ENCODE measurements at places on chromosomes 5 and 9.

DNA sequence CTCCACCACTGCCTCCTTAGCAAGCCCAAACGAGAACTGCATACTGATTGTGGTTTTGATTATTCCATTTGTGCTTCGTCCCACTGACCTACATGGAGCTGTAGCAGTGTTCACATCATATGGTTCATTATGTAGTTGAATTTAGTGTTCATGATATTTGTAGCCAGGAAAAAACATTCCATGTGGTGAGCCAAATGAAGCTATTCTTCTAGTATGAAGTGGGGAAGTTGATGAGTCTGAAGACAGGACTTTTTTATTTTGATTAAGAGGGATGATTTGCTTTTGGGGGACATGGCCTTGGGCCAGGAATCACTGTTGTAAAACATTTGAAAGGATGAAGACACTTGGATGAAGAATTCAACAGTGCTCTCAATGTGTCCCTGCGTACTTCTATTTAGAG lies 192.9 kb upstream of the SLC27A6 start:
- no peak for DNase-seq

- DNase-seq = no peak
Observed at GRCh38 chr5:92640340-92640739, 940.7 kb downstream of the NR2F1-AS1 start.

- no peak for DNase-seq
Observed at GRCh38 chr5:116528519-116529234, 45.9 kb downstream of the SEMA6A start.

DNA sequence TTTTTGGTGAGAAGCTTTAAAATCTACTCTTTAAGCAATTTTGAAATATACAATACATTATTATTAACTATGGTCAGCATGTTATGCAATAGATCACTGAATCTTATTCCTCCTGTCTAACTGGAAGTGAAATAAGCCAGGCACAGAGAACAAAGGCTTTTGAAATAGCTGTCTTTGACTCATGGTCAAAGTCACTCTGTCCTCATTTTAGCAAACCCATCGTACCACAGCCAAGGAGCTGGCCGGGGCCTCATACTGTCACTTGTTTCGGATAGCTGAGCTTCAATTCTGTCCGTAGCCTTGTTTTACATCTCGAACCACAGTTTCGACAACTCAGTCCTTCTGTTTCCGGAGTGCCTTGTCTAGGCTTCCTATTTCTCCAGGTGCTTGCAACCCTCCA lies 19.2 kb downstream of the ADCY2 start:
- no peak for DNase-seq

GRCh38 chr9:79080536-79080935 lies 491.2 kb upstream of the TLE4 start:
- no peak for DNase-seq

GRCh38 chr5:177458912-177459350 lies 12.3 kb downstream of the PRR7 start:
- DNase-seq = no peak

DNA sequence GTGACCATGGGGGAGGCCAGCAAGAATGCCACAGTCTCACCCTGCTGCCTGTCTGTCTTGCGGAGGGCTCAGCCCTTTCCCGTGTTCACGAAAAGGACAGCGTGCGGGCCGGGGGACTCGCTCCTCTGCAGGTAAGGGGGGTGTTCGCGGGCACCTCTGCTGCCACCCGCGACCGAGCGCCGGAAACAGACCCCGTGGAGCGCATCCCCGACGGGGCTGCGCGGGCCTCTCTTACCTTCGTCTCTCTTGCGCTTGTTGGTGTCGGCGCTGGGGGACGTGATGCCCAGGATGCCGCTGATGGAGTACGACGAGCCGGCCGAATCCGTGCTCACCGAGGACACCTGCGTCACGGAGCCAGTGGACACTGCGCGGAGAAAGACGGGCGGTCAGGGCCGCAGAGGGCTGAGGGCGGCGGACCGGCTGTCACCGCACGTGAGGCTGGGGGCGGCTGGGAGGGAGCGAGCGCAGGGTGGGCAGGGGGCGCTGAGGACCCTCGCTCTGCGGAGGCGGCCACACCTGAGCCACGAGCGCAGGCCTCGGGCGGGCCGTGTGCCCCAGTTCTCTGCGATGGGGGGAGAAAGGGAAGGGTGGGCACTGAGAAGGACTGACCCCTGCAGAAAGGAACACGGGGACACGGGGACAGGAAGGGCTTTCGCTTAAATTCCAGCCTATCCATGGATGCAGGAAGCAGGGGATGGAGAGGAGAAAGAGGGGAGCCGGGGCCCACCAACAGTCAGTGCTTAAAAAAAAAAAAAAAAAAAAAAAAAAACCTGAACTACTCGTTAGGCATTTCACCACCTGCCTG lies 31.5 kb downstream of the PAX5 start:
- no peak for DNase-seq

- DNase-seq = no peak
Observed at GRCh38 chr9:4662989-4663792, 1.1 kb downstream of the PLPP6 start.

DNA sequence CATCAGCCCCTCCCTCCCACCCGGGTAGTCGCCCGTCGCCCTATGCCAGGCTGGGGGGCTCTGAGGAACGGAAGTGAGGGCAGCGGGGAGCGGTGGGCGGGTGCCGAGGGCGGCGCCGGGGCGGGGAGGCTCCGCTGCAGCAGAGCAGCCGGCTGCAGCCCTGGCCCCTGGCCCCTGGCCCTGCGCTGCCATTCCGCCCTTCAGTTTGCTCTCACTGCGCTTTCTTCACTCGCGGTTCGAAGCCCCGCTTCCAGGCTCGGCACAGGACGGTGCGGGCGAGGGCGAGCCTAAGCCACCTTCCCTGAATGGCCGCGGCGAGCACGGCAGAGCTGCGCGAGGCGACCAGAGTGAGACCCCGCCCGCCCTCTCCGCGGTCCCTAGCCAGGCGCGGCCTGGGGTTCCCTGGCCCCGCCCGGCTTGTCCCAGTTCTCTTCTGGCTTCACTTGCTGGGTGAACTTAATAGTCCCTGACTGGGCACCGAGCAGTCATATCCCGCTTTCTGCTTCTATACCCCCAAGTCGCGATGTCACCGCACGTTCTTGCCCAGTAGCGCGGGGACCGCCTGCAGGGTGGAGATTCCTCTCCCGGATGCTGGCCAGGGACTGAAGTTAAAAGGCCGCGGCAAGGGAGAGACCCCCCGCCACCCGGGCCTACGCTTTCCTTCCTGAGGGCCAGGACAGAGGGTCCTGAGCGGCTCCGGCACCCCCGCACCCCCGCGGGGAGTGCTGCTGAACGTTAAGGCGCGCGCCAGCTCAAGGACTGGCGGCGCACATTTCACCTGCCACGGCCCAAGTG lies 623 bp upstream of the TRIM36 start:
- DNase-seq = no peak

- no peak for DNase-seq
Observed at GRCh38 chr9:123590499-123590898, 234.5 kb downstream of the CRB2 start.

- no peak for DNase-seq
Observed at GRCh38 chr9:137682428-137683105, 63.8 kb downstream of the EHMT1 start.

GRCh38 chr9:134431095-134431494 lies 104.8 kb downstream of the RXRA start:
- DNase-seq = no peak

- DNase-seq = no peak
Observed at GRCh38 chr5:92554447-92555085, 1026.5 kb downstream of the NR2F1-AS1 start.

GRCh38 chr9:36461323-36461722 lies 61.3 kb upstream of the RNF38 start:
- DNase-seq = no peak

GRCh38 chr9:83956436-83957247 lies 23.4 kb downstream of the HNRNPK start:
- no peak for DNase-seq

DNA sequence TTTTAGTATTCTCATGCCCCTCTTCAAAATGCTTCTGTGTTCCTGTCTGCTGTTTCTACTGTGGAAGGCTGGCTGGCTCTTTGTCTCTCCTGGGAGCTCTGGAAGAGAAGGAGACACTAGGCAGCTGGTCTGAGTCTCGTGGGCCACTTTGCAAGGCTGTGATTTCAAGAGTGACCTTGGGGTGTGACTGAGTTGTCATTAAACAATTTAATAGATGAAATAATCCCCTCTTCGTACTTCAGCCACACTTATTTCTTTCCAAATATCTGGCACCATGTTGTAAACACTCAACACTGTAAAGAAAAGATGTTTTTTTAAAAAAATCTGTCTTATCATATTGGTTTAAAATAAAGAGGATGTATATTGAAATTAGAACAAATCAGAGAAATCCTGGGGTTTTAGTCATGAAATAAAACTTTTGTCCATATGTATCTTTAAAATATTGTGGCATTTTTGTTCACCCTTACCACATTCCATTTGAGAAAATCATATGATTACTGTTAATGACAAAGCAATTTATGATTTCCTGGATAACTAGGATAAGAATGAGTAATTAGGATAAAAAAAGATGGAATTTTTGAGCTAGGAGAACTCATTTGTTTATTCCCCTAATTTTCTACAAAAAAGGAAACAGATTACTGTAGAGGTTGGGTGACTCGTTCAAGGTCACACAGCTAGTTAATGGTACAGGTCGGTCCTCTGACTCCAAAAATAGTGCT lies 200.8 kb downstream of the MAT2B start:
- DNase-seq = no peak

DNA sequence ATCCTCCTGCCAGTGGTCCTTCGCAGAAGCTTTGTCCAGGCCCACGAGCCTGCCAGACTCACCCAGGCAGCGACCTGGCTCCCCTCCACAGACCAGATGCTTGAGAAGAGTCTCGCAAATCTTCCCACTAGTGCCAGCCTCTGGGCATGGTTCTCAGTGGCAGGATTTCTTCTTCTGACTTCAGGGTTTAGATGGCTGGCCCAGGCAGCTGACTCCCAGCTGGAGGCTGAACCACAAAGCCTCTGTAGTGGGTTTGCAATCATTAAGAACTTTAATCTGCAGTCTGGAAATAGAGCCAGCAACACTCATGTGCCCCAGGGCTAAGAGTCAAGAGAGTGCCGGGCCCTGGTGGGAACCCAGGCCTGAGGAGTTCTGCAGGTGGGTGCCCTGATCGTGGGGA lies 90.6 kb upstream of the ICE1 start:
- DNase-seq = no peak

DNA sequence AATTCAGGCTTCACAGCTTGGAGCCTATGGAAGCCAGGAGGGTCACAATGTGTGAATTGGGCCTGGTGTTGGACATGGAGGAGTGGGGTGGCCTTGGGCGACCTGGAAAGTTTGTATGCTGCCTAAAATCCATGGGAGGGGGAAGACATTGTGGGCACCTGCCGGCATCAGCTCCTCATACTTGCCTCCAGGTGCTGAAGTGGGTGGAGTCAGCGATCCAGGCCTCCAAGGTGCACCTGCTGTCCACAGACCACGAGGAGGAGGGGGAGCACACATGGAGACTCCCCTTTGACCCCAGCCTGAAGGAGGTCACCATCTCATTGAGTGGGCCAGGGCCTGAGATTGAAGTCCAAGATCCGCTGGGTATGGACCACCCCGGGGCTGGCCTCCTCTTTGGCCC lies 29.1 kb downstream of the HMCN2 start:
- no peak for DNase-seq

DNA sequence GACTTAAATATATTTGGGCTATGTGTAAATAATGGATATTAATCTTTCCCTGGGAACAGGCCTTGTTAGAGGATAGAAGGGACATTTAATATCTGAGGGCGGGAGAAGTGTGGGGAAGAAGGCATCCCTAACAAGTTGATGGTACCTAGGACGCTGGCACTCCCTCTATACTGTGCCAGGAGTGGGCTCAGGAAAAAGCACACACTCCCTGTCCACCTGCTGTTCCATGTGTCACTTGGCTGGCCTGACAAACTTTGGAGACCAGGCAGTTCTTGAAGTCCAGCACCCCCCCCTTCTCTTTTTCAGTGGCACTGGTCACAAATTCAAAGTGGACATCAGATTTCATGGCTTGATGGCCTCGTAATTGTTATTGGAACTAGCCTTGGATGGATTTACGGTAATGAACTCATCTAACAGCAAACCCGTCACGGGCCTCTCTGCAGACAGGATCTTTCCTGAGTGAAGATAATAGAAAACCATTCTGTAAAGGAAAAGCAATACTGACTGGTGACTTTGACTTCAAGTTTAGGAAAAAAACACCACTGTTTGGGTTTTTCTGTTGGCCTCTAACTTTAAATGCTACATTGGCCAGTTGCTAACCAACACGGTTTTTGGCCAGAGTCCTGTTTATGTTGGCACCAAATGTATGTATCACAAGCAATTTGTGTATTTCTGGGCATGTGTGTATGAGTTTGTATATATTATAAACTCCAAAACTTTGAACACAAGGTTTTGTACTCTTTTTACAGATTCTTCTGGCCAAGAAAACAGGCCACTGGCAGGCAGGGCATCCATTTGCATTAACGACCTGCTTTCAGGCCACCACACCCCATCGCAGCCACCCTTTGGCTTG lies 552.6 kb downstream of the CCDC171 start:
- DNase-seq = no peak

GRCh38 chr5:102554082-102554481 lies 55.3 kb upstream of the SLCO6A1 start:
- DNase-seq = no peak

- DNase-seq = no peak
Observed at GRCh38 chr5:2256691-2257280, 374.1 kb upstream of the IRX4 start.

- DNase-seq = no peak
Observed at GRCh38 chr5:36202521-36202961, 39.2 kb downstream of the NADK2 start.

- no peak for DNase-seq
Observed at GRCh38 chr5:142364251-142365145, 39.7 kb upstream of the SPRY4 start.

- no peak for DNase-seq
Observed at GRCh38 chr5:19104948-19105347, 883.1 kb downstream of the CDH18 start.

DNA sequence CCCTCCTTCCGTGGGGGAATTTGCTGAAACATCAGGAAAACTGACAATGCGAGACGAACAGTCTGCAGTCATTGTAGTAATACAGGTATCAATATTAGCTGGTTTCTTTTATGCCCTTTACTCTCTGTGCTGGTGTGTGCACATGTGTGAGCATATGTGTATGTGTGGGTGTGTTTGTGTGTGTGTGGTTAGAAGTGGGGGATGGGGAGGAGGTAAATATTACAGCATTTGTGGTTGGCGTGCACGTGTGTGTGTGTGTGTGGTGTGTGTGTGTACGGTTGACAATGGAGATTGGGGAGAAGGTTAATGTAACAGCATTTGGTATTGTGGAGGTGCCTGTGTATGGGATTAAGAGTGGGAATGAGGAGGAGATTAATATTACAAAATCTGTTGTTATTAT lies 219.4 kb downstream of the ADGRV1 start:
- no peak for DNase-seq

- no peak for DNase-seq
Observed at GRCh38 chr9:134544388-134545214, 97.0 kb upstream of the COL5A1 start.

DNA sequence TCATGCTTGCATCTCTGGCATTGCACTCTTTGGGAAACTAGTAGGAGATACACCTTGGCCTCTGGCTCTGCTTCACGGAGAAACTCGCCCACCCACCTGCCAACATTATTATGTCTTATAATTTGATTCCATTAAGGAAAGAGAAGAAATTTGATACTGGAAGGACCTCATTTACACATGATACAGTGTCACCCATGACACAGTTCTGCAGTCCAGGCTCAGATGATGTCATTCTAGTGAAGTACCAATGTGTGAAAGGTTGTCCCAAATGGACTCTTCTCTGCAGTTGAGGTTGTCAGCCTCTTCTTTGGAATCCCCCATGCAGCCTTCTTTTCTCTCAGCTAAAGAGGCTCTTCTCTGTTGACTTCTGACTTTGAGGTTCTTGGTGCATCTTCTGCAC lies 329.1 kb downstream of the NTRK2 start:
- no peak for DNase-seq

GRCh38 chr5:143019157-143019556 lies 249.0 kb downstream of the ARHGAP26 start:
- DNase-seq = no peak

Data from stimulated activated CD4-positive, alpha-beta T cell treated with anti-CD3 and anti-CD28 coated beads, Interleukin-1b, Interleukin-23, amount 100 ng/mL, for 4 hours (primary cell).